ENCODE measurements at places on chromosomes 4 and X. TPM values are rescaled to one million over a fixed set of nuclear protein-coding genes. Genes with fewer than 3 reads are reported as not detected.
A peak's percentile ranks its signal among the peaks of the same experiment; 100 is the strongest.

DNA sequence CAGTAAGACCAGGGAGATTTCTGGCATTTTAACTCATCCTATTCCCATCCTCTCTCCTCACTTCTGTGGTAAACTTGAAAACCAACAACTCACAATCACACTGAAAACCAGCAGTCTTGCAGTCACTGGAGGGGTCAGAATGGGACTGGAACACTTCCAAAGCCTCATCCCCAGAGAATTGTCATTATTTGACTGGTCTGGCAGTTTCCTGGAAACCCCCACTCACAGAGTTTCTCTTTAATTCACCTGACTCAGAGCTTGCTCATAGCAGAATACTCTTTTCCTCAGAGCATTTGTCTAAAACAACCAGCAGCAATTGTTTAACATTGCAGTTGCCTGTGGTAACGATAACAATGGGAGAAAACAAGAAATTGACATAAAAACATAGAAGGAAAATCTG is 7.3 kb upstream of the RAB9B start:
- no peaks in the 10 kb centered on the region for H3K36me3 ChIP-seq
- H3K27me3 ChIP-seq, result no peaks in the 10 kb centered on the region
- no peak overlapping the region for H3K4me3 ChIP-seq
- H3K27ac ChIP-seq, result no peak overlapping the region

DNA sequence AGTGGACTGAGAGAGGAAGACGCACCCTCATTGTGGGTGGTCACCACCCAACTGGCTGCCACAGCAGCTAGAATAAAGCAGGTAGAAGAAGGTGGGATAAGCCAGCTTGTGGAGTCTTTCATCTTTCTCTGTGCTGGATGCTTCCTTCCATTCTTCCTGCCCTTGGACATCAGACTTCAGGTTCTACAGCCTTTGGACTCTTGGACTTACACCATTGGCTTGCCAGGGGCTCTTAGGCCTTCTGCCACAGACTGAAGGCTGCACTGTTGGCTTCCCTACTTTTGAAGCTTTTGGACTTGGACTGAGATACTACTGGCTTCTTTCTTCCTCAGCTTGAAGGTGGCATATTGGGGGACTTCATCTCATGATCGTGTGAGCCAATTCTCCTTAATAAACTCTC is 33.5 kb downstream of the ADH6 start:
- no peaks in the 10 kb centered on the region for H3K27me3 ChIP-seq
- no peak overlapping the region for H3K4me3 ChIP-seq
- no peak for DNase-seq
- no peak overlapping the region for H3K27ac ChIP-seq

- no peak for DNase-seq
- H3K36me3 ChIP-seq, result no peaks in the 10 kb centered on the region
- H3K4me1 ChIP-seq, result no peaks in the 10 kb centered on the region
- no peak overlapping the region for H3K27ac ChIP-seq
- no peak overlapping the region for H3K4me3 ChIP-seq
- no peaks in the 10 kb centered on the region for H3K27me3 ChIP-seq
Measured at GRCh38 chr4:8086783-8087445, 71.7 kb downstream of the ABLIM2 start.

DMP1 gene
- not detected for total RNA-seq

- H3K4me1 ChIP-seq, result no peaks in the 10 kb centered on the region
- no peaks in the 10 kb centered on the region for H3K36me3 ChIP-seq
- H3K4me3 ChIP-seq, result no peak overlapping the region
- no peak for DNase-seq
Measured at GRCh38 chr4:21884615-21885014, 64.0 kb downstream of the KCNIP4 start.

GRCh38 chrX:16765594-16765993 is 20.7 kb upstream of the TXLNG start:
- no peak for DNase-seq
- no peak overlapping the region for H3K4me3 ChIP-seq
- no peaks in the 10 kb centered on the region for H3K4me1 ChIP-seq
- no peaks in the 10 kb centered on the region for H3K27me3 ChIP-seq
- H3K36me3 ChIP-seq, result no peaks in the 10 kb centered on the region
- no peak overlapping the region for H3K27ac ChIP-seq

NPY2R gene
- under 0.01 TPM for total RNA-seq

RTL3 gene
- total RNA-seq, result 0.52 TPM

DCAF12L1 gene
- not detected for total RNA-seq

- H3K27ac ChIP-seq, result no peak overlapping the region
- H3K27me3 ChIP-seq, result no peaks in the 10 kb centered on the region
- no peaks in the 10 kb centered on the region for H3K36me3 ChIP-seq
Measured at GRCh38 chrX:134174859-134175258, 62.1 kb upstream of the CCDC160 start.

DNA sequence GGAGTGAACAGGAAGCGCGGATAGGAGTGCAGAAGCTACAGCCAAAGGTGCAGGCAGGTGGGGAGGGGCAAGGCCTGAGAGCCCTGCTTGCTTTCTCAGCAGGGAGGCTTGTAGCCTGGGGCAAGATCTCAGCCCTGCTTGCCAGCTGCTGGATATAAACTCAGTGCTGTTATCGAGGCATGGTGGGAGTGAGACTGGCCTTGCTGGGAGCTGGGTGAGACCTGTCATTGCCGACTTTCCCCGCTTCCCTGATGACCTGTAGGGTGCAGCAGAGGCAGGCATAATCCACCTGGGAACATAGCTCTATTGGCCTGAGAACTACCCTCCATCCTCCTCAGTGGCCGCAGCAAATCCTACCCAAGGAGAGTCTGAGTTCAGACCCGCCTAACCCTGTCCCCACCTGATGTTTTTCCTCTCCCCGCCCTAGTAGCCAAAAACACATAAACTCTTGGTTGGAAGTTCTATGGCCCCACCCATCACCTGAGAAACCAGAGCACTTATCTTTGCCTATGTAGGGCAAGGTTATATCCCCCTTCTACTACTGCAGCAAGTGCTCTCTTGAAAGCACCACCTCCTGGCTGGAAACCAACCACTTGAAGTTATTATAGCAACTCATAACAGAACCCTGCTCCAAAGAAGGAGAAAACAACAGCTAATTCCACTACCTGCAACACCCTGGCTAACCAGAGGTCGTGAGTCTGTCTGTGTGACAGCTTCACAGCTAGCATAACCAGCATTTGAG is 80.7 kb downstream of the FHIP1A start:
- DNase-seq, result no peak
- no peaks in the 10 kb centered on the region for H3K36me3 ChIP-seq
- H3K27ac ChIP-seq, result no peak overlapping the region
- H3K4me3 ChIP-seq, result no peak overlapping the region
- H3K27me3 ChIP-seq, result no peaks in the 10 kb centered on the region

GRCh38 chr4:6620891-6621555 is 19.5 kb upstream of the MRFAP1 start:
- H3K36me3 ChIP-seq, result peaks cover 22% of the 10 kb centered on the region
- DNase-seq, result no peak

- no peak overlapping the region for H3K4me3 ChIP-seq
- no peaks in the 10 kb centered on the region for H3K4me1 ChIP-seq
- DNase-seq, result peak; percentile 13
- H3K27me3 ChIP-seq, result no peaks in the 10 kb centered on the region
- no peak overlapping the region for H3K27ac ChIP-seq
Measured at GRCh38 chrX:55450259-55450658, 1.7 kb upstream of the MAGEH1 start.

DNA sequence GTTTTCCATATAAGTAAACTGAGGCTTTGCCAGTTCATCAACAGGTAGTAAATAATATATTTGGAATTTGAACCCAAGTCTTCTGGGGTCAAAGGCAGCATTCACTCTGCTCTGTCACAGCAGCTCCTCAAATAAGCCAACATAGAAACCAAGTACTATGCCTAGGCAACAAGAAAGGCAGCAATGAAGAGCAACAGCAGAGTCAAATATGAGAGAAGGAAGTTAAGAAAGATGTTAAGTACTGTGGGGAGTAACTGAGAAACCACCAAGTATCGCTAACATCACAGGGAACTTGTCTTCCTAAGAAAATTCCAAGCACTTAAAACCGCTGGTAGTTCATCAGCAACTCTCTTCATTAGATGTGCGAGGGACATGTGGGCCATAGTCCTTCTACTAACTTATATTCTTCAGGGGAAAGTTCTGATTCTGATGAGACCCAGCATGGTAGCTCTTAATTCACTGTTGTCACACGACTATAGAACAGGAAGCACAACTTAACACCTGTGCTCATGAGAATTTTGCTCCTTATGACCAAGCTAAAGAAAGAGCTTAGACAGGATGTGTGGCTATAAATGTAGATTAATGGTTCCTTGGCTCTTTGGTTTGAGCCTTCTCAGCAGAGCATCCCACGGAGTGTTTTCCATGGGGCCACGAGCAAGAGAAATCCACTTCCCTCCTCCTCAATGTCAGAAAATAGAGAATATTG is 107.8 kb downstream of the AR start:
- DNase-seq, result no peak
- H3K4me1 ChIP-seq, result no peaks in the 10 kb centered on the region
- no peak overlapping the region for H3K4me3 ChIP-seq
- no peak overlapping the region for H3K27ac ChIP-seq
- H3K27me3 ChIP-seq, result no peaks in the 10 kb centered on the region

CXCL11 gene
- total RNA-seq, result 0.52 TPM

DNA sequence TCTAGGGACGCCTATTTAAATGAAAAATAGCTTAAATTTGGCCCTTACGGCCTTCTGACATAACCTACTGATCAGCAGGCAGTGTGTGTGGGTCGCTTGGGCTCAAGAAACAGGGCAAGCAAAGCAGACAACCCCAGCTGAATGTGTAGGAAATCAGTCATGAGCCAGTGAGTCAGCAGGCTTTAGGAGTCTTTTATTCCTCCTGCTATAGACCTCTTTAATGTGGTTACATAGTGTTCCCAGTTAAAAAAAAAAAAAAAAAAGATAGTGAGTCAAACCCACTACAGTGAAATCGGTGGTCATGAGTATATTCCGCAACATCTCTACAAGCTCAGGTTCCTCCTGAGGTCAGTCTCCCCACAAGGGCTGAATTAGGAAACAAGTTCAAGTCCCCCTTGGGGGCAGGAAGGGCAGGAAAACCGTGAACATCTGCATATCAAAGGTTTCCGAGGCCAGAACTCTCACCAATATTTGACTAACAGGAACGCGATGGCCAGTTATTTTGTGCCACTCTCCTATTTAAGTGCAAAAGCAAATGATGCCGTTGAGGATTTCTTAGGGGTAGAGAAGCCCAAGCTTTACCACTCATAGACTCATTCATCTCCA is 32.7 kb downstream of the ACSL1 start:
- peaks cover 29% of the 10 kb centered on the region for H3K4me1 ChIP-seq
- H3K36me3 ChIP-seq, result no peaks in the 10 kb centered on the region
- no peak overlapping the region for H3K27ac ChIP-seq
- no peaks in the 10 kb centered on the region for H3K27me3 ChIP-seq
- no peak overlapping the region for H3K4me3 ChIP-seq
- DNase-seq, result no peak

GALNTL6 gene
- 0.26 TPM for total RNA-seq

FREM3 gene
- not detected for total RNA-seq

DNA sequence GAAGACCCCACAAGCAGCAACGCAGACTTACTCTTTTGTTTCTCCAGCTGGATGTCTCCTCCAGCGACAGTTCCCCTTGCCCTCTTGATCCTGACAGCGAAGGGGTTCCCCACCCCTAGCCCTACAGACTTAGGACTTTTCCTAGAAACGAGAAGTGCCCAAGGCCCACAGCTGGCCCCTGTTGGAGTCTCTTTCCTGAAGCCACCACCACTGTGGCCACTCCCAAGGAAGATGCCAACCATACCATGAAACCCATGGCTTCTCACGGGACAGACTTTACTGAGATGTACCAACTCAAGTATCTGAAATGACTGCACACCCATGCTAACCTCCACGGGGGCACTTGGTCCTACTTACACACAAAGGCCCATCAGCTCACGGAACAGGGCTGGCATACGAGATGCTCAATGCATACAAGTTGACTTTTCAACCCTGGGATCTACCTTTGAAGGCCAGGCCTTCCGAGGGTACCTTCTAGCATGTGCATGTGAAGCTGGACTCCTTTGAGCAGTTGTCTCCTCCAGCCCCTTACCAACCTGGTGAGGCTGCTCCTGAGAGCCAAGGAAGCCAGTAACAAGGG is 924 bp upstream of the IRAK1 start:
- no peak for DNase-seq
- peak overlapping the region; percentile 65 for H3K27ac ChIP-seq
- H3K27me3 ChIP-seq, result no peaks in the 10 kb centered on the region
- no peak overlapping the region for H3K4me3 ChIP-seq
- no peaks in the 10 kb centered on the region for H3K36me3 ChIP-seq
- H3K4me1 ChIP-seq, result peaks cover 21% of the 10 kb centered on the region

DNA sequence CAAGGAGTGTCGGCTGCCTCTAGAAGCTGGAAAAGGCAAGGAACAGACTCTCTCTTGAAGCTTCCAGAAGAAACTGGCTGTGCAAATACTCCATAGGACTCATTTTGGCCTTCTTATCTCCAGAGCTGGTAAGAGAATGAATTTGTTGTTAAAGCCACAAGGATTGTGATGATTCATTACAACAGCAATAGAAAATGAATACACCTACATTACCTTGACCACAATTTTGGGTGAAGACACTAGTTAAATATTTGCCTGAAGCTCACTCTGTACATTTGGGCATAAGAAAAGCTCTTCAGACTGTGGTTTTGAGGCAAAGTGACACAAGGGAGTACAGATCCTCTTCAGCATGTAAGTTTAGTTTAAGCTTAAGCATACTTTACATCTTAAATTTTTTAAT is 134.5 kb upstream of the TLL1 start:
- no peak overlapping the region for H3K4me3 ChIP-seq
- H3K4me1 ChIP-seq, result no peaks in the 10 kb centered on the region
- no peaks in the 10 kb centered on the region for H3K36me3 ChIP-seq
- DNase-seq, result no peak
- H3K27me3 ChIP-seq, result no peaks in the 10 kb centered on the region
- H3K27ac ChIP-seq, result no peak overlapping the region

DNA sequence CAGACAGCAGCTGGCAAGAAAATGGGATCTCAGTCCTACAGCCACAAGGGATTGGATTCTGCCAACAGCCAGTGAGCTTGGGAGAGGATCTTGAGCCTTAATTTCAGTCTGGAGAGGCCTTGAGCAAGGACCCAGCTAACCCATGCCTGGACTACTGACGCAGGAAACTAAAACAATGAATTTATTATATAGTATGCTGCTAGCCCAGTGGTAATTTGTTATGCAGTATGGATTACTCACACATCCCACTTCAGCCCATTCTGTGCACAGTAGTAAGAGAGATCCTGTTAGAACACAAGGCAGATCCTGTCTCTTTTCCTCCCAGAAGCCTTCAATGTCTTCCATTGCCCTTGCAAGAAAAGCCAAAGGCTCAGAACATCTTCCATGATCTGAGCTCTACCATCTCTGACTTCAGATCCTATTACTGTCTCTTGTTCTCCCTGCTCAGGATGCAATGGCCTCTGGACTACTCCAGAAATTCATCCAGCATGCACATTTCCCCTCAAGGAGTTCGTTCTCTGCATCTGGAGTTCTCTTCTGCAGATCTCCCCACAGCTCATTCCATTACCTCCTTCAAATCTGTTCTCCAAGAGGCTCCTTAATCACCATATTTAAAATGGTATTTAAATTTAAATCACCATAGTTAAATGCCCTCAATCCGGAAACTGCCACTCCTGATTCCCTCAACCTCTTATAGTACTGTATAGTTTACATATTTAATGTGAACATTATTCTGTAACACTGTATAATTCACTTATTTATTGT is 27.6 kb downstream of the SMIM20 start:
- no peak overlapping the region for H3K4me3 ChIP-seq
- H3K36me3 ChIP-seq, result no peaks in the 10 kb centered on the region
- no peaks in the 10 kb centered on the region for H3K4me1 ChIP-seq
- H3K27me3 ChIP-seq, result no peaks in the 10 kb centered on the region
- no peak overlapping the region for H3K27ac ChIP-seq

ZAR1 gene
- total RNA-seq, result not detected

Data from body of pancreas (tissue), 4 donors.